ENCODE measurements at places on chromosomes 6 and 20.
A peak's percentile ranks its signal among the peaks of the same experiment; 100 is the strongest.

GRCh38 chr20:59515013-59515905 is 89.1 kb upstream of the PHACTR3 start:
- peak; percentile 47 for DNase-seq

- no peak for DNase-seq
Observed at GRCh38 chr6:84462698-84463097, 235.3 kb upstream of the CEP162 start.

DNA sequence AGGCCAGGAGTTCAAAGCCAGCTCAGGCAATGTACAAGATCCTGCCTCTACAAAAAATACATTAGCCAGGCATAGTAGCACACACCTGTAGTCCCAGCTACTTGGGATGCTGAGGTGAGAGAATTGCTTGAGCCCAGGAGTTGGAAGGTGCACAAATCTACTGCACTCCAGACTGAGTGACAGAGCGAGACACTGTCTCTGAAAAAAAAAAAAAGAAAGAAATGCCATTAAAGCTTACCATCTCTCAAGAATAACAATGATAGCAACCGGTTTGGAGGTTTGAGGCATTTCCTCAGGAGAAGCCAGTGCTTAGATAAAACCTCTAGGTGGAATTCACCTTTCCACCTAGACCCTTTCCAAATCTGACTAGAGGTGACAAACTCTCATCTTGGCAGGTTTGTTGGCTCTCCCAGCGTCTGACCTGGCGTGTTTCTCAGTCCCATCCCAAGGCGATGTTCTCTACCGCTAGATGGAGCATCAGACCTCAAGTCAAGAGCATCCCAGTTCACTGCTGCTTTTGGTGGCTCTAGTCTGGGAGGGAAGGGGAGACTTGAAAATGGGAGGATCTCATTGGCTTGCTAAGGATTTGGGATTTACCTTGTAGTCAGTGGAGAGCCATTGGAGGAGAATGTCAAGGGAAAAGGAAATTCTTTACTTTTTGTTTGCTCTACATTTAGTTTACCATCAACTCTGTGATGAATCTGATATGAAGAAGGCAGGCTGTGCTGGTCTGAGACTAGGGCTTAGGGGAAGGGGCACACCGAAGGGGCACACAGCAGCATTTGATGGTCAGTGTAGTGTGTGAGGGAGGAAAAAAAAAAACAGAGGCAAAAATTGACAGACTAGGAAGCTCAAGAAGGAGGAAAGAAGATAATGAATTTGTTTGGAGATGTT is 67.9 kb downstream of the NCOA7 start:
- DNase-seq: peak; percentile 46

DNA sequence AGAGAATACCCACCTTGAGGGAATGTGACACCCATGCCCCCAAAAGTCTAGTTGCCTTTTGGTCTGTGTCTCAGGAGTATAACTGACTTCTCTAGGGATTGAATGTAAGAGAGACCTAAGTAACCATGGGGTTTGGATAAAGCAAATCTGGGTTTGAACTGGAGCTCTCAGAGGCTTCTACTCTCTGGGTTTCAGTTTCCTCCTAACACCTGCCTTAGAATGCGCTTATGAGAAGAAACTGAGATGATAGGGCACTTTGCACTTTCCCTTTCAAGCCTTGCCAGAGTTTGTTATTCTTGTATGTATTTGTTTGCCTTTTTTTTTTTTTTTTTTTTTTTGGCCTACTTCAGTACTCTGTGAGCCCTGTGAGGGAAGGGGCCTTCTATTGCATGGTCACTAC is 19.4 kb downstream of the SDHAF4 start:
- DNase-seq: no peak

- DNase-seq: no peak
Observed at GRCh38 chr6:105546754-105547153, 143.9 kb upstream of the PREP start.

DNA sequence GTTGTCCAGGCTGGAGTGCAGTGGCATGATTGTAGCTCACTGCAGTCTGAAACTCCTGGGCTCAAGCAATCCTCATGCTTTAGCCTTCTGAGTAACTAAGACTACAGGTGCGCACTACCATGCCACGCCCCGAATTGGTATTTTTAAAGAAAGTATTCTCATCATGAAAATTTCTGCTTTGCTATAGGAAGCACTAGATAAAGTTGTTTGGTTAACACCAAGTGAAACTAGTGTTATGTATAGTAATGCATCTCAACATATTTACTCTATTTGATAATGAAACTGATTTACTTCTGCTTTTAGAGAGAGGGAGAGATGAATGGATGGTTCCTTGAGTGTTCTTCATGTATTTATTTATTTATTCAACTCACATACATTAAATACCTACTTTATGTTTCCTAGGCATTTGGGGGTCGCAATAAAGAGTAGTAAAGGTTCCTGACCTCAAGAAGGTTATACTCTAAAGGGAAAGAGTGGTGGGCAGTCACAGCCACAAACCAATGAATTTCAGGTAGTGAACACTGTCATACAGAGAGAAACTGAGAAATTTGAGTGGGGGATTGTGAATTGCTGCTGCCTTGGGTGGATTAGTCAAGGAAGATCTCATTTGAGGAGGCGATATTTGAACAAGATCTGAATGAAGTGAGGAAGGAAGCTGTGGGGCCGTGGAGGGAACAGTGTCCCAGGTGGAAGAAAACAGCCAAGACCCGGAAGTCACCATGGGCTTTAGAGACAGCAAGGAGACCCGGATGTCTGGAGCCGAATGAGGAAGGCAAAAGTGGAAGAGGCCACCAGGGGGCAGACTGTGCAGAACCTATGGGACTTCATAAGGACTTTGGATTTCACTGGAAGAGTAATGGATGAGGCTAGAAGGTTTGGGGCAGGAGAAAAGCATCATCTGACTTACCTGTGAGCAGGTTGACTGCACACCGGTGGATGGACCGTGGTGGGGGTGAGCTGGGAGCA is 185.6 kb downstream of the TSHZ2 start:
- DNase-seq: peak; percentile 75

- DNase-seq: peak; percentile 13
Observed at GRCh38 chr6:161618831-161619454, 345.1 kb upstream of the AGPAT4 start.

DNA sequence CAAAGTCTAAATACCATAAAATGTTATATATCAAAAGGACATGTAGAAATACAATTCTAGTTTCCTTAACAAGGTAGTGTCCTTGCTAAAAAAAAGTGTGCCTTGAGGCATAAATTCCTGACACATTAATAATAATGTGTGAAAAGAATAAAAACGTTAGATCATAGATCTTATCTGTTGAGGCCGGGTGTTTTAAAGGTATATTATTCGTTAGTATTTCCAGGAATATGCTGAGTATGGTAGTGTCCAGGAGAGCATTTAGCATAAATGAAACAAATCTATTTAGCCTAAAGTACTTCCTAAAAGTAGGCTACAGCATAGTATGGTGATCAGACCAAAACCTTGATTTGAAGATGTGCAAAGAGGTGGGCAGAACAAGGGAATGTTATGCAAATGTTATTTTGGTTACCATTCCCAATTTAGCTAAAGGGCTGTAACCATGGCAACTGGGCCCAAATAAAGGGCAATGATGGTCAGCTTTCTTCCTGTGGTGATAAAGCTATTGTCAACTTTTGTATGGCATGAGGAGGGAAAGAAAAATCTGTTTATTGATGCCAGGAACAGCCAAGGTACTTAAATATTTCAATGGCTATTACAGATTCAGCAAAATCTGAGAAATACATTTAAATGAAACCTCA is 18.9 kb downstream of the MKKS start:
- DNase-seq: no peak

DNA sequence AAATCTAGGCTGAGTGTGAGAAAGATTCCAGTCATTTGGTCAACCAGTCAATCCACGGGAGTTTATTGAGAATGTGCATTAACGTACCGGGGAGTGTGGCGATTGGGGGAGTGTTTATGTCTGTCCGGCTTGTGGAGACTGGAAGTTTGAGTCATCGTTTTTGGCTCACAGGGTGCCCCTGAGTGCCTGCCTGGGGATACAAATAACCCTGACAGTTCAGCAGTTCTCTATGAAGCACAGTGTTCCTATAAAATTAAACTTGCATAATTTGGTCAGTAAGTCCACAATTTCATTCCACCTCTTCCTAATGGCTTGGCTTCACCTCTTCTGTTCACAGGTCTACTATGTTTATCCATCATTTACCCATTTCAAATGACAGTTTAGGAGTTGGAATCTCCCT is 72.6 kb upstream of the PLEKHG1 start:
- DNase-seq: no peak

DNA sequence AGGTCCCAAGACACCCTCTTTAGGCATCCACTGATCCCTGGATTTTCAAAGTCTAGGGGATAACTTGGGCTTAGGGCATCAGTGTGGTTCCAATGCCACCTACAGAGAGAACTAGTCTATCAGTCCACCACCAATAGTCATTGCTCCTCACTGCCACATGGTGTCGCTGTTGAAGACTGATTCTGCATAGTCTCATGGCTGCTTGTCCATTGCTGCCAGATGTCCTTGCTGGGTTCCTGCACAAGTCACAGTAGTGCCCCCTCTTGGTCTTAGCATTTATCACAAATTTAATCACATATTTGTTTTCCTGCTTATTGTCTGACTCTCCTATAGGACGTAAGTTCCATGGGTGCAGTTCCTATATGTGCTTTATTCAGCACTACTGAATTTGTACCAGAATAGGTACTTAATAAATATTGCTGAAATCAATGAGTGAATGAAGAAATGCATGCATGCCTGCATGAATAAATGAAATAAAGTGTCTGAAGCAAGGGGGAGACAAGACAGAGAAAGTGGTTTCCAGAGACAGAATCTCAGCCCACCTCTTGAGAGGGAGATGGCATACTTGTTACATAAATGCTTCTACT is 45.9 kb upstream of the RALY start:
- DNase-seq: peak; percentile 91

GRCh38 chr20:46272389-46273047 is 35.8 kb downstream of the CDH22 start:
- DNase-seq: no peak

GRCh38 chr20:52312132-52312729 is 120.7 kb upstream of the ZFP64 start:
- DNase-seq: peak; percentile 67

DNA sequence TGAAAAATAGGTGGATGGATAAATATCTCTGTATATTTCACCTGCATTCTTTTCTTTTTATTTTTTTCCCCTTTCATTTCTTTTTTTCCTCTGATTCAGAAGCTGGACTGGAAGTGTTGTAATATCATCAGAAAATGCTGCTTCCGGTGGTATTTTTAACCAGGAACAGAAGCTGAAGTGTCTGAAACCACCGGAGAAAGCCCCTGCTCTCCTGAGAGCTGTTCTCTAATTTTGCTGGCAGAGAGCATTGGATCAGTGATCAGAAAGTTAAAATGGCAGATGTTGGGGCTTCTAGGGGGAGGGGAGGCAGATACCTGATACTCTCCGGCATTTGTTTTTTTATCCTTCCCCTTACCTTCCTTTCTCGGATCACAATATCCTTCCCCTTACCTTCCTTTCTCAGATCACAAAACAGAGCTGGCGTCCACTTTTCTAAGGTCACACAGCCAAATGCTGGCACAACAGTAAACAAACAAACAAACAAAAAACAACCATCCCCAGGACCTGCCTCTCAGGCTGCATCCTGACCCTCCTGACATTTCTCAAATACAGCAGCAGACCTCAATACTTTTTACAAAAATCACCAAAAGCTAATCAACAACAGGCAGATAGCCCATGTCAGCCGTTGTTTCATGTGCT is 143.2 kb upstream of the ZNF217 start:
- DNase-seq: peak; percentile 90

DNA sequence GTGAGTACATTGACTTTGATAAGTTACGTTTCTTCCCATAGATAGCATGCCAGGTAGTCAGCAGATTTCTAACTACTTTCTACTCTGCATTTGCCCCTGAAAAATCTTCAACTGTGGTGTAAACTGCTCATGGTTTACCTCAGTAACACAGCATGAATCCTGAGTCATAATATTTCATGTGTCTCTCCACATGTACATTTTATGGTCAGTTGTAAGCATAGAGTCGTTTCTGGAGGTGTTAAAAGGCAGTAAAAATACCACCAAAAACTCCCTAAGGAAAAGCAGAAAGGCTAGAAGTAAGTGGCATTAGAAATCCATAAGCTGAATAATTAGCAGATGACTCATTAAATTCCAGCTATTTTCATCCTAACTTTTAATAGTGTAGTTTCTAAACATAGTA is 4.1 kb upstream of the GPR63 start:
- no peak for DNase-seq

GRCh38 chr6:44800784-44801592 is 413.5 kb downstream of the CDC5L start:
- DNase-seq: no peak

- DNase-seq: no peak
Observed at GRCh38 chr6:117288083-117288715, 22.8 kb downstream of the VGLL2 start.

DNA sequence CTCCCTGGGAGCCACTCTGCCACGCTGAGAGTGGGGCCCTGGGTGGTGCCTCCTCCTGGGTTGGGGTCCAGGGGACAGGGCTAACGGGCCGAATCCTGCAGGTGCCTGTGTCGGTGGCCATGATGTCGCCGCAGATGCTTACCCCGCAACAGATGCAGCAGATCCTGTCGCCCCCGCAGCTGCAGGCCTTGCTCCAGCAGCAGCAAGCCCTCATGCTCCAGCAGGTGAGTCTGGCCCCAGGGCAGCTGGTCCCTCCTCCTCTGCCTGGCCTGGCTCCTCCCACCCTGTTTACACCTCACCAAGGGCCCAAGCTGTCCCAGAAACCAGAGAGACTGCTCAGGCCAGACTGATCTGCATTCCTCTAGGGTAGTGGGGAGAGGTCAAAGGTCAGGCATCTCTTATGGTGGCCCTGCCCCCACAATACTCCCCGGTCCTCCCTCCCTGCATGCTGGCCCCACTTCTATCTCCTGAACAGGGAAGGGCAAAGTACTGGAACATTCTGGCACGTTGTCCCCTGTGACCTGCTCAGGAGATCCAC is 38.6 kb downstream of the FOXP4 start:
- no peak for DNase-seq

- no peak for DNase-seq
Observed at GRCh38 chr6:144776031-144776819, 491.1 kb downstream of the UTRN start.

- DNase-seq: no peak
Observed at GRCh38 chr6:1281746-1282145, 30.2 kb upstream of the FOXQ1 start.

- no peak for DNase-seq
Observed at GRCh38 chr20:63327231-63327745, 33.9 kb downstream of the CHRNA4 start.

DNA sequence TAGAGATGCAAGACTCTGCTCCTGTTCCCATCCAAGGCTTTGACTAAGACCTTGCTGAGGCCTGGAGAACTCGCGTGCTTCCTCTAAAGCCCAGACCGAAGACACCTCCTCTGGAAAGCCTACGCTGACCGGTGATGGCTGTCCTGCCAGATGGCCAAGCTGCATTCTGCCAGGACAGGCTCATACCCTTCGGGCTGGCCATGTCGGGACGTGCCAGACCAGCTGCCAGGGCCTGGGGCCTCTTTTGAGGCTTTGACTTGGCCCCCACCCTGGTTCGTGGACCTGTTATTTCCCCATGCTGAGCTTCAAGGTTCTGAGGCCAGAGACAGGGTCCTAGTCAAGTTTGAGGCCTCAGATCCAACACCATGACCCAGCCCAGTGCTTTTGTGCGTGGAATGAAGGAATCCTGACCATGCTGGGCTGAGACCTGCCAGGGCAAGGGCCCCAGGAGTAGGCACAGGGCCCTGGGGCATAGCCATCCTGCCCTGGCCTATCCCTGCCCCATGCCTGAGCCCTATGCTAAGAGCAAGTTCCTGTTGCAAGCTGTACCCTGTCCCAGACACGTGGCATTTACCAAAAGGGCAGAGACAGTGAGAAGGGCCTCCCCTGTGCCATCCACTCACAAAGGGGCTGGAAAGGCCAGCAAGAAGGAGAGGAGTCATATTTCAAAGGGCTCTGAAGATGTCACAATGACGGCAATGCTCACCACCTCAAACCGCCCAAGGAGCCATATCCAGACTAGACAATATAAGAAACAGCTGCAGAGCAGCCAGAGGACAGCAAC is 42.8 kb downstream of the MRPL14 start:
- DNase-seq: no peak
